ENCODE measurements at places on chromosomes 2 and 18. TPM values are rescaled to one million over a fixed set of nuclear protein-coding genes. Genes with fewer than 3 reads are reported as not detected.

ST8SIA3 gene
- 17.7 TPM for total RNA-seq

ALKAL2 gene
- total RNA-seq = 1.0 TPM

FAM124B gene
- 1.3 TPM for total RNA-seq

ANKRD44 gene
- 12.0 TPM for total RNA-seq

DSG2 gene
- 8.2 TPM for total RNA-seq

RFX8 gene
- 1.0 TPM for total RNA-seq

GRCh38 chr2:95670686-95671085 is 78.9 kb downstream of the TRIM43 start:
- no peak for DNase-seq

- no peak for DNase-seq
These were observed 820.6 kb upstream of the PIK3C3 start for GRCh38 chr18:41134426-41134825.

DNA sequence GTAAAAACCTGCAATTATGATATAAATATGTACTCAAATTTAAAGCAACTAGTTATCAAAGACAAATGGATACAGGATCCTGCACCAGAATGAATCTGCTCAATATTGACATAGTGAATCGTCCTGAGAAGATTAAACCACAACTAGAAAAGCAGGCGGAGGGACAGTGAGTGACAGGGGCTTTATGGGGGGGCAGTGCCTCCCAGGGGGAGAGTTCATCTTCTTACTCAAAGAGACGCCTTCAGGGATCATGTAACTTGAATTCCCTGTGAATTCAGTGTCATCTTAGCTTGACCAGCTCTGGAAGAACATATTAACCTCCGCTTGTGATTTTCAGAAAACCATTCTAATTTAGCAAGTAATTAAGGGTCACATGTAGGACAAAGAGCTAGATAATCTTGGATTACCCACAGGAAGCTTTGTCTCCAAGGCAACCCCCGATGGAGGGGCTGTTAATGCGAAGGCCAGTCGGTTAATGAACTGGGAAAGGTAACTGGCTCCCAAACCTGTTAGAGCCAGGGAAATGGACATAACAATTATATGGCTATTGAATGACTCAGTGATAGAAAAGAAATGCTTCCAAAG is 17.4 kb upstream of the LMAN1 start:
- no peak for DNase-seq

DNA sequence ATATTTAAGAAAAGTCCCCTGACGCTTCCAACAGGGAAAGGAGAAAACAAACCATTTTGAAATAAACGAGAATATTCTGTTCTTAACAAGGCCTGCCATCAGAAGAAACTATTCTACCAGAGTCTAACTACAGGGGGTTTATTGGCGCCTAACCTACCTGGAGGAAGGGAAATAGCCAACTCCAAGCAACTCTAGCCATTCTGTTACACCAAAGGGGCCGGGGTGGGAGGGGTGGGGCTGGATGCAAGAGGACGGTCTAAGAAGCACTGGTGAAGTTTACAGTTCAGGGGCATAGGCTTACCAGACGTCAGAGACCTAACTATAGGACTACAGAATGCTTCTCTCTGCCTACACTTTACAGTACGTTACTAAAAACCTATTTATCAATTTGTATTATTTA is 60.5 kb upstream of the GALNT5 start:
- no peak for DNase-seq

DNA sequence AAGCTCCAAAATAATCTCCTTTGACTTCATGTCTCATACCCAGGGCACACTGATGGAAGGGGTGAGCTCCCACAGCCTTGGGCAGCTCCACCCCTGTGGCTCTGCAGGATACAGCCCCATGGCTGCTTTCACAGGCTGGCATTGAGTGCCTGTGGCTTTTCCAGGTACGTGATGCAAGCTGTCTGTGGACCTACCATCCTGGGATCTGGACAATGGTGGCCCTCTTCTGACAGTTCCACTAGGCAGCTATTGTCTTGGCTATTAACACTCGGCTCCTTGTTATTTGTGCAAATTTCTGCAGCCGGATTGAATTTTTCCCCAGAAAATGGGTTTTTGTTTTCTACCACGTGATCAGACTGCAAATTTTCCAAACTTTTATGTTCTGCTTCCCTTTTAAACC is 634.2 kb downstream of the TSN start:
- DNase-seq = no peak

DNA sequence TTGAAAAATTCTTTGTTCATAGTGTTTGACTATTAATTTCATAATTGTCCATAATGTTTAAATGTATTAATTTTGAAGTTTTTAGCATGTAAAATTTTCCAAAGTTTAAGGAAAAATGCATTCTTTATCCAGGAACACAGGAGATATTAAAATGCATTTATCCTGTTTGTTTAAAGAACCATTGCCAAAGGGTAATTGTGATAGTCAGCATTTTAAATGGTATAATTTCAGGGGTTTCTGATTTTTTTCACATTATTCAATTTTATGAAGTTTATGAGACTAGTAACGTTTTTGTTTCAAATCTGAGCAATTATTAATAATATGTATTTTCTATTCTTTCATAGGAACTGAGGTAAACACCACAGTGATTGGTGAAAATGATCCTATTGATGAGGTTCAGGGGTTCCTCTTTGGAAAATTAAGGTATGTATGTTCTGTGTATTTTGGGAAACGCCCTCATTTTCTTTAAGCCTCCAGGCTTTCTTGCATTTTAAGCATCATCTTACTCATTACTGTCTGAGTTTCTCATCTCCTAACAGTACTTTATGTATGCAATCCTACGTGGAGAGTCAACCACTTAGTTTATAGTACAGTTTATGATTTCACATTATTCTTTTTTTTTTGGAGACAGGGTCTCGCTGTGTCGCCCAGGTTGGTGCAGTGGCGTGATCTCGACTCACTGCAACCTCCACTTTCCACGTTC is 25.1 kb downstream of the UGGT1 start:
- no peak for DNase-seq

DNA sequence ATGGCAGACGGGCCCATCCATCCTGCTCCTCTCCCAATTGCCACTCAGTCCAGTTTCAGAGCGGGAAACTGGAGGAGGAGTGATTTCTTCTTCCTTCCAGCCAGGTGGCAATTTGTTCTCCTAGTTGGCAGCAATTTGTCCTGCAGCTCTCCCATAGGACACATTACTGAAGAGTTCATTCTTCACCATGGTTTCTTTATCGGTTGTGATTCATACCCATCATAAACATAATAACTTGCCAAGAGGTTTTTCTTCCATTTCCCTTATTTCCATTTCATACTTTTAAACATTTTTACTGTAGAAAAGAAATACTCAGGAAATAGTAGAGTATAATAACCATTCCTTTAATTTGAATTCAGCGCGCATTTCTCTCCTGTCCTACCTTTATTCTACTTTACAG is 377.9 kb upstream of the RAB12 start:
- no peak for DNase-seq

- DNase-seq = no peak
These were observed 427.3 kb upstream of the HS6ST1 start for GRCh38 chr2:128745946-128746345.

- no peak for DNase-seq
These were observed 43.0 kb upstream of the STK39 start for GRCh38 chr2:168290391-168290790.

GRCh38 chr2:109614715-109615636 is 812 bp downstream of the SOWAHC start:
- DNase-seq = peak; percentile 52

- no peak for DNase-seq
These were observed 1837.5 kb upstream of the CELF4 start for GRCh38 chr18:39403121-39403520.

- DNase-seq = no peak
These were observed 32.8 kb downstream of the ITPRID2 start for GRCh38 chr2:181924336-181924735.

GRCh38 chr2:152330235-152330866 is 4.6 kb upstream of the FMNL2 start:
- DNase-seq = no peak

DNA sequence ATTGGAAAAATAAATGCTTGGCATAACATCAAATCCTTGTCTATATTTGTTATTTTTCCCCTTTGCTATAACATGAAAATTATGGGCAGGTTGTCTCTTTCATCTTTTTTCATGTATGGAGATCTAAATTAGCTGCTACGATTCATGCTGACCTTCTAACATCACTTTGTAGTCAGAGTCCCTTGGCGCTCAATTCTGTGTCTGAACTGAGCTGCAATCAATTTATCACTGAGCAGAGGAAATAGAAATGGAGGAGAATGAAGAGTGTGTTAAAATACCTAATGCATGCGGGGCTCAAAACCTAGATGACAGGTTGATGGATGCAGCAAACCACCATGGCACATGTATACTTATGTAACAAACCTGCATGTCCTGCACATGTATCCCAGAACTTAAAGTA is 168.9 kb downstream of the CDH7 start:
- DNase-seq = no peak

DNA sequence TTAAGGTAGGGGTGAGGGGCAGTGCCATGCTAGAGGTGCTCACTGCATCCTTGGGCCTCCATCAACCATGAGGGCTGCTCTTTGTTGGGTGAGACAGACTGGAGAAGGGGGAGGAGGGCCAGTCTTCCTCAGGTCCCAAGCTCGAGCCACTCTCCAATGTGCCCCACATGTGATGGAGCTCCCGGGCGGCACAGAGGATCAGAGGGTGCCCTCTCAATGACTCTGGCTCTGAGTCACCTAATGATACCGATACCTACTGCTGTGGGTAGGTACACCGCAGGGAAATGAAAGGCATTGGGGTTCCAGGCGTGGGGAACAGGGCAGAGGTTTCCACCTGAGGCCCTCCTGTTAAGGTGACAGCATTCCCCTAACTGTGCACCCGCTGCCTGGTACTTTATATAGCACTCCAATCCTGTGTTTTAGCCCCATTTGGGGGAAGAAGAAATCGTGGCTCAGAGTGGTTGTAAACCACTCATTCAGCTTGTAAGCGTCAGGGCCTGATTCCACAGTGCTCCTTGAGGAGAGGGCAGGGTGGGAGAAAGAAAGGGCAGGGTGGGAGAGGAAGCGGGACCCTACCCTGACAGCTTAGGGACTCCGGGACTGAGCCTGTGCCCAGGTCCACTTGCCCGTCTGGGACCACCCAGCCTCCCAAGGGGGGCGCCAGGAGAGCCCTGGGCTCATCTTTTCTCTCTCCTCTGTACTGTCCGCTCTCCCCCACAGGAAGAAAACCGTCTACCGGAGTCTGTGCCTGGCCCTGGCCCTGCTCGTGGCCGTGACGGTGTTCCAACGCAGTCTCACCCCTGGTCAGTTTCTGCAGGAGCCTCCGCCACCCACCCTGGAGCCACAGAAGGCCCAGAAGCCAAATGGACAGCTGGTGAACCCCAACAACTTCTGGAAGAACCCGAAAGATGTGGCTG is 1.8 kb downstream of the B3GNT7 start:
- no peak for DNase-seq
